ENCODE measurements at places on chromosomes 2 and 18.

DNA sequence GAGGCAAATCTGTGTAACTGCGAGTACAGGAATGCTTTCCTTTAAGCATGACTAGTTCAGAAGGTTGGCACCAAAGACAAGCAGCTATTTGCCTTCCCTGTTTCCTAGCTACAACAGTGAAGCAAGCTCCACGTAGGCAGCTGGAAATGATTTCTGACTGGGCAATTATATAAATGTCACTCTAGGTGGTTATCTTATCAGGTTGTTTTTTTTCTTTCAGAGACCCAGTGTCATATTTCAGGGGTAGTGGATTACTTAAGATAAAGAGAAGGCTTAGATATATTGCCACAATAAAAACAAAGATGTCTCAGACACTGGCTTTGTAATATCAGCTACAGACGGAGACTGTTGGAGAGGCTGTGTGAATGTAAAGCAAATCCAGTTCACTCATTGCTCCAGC lies 748.9 kb upstream of the NXPH2 start:
- DNase-seq, result no peak

DNA sequence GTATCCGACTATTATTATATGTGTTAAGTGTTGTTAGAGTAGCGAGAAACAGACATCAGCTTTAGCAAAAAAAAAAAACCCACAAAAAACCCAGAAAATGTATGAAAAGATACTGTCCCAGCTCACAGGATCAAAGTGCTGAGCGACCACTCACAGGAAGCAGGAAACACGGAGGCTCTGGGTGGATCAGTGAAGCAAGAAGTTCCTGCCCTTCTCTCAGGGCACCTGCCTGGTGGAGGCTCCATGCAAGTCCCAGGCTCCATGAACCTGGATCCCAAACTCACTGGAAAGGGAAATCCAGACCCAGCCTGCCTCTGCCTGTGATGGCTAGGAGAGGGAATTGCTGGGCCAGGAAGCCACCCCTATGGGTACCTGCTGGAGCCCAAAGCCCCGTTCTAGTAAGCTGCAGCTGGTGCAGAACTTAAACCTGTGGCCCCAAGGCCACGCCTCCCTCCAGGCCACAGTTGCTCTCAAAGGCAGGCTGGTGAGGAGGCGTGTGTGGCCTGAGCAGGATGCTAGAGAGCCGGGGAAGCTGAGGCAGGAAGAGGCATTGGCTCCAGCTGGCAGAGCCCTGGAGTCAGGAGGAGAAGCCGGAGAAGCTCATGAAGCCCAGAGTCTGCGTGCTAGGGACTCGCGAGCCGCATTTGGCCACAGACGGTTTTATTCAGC lies 63.5 kb upstream of the TAF1B start:
- DNase-seq, result no peak

DNA sequence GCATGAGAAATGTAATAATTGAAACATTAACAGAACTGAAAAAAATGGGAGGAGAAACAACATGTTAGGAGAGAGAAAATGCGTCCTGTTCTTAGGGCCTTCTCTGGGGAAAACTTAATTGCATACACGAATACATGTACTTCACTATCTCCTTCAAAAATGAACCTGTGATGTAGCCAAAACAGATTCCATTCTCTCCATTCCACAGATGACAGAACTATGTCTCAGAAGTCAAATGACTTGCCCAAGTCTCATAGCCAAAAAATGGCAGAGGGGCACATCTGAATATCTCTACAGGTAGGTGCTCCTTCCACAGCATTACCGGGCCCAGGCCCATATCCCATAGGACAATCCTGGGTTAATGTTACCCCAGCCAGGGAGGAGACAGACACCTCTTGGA lies 3.9 kb upstream of the DCTN1 start:
- DNase-seq, result no peak

GRCh38 chr2:169721016-169721415 lies 12.6 kb upstream of the KLHL23 start:
- DNase-seq, result no peak

DNA sequence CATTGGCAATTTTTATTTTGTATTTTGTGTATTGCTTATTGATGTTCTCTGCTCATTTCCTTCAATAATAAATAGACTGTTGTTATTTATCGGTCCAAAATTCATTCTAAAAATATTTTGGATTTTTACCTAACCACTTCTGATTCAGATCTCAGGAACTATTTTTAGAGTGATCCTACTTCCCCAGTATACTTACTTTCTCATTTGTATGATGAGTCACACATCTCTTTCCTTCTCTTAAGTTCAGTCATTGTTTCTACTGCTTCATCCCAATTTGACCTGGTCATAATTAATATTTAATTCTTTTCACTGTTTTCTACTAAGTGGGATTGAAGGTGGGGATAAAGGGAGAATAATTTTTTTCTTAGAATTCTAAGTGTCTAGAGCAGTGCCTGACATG lies 75.1 kb downstream of the AGPS start:
- no peak for DNase-seq

GRCh38 chr2:58739033-58739432 lies 497.9 kb upstream of the FANCL start:
- DNase-seq, result no peak

GRCh38 chr2:191578031-191578430 lies 99.9 kb upstream of the NABP1 start:
- DNase-seq, result no peak

DNA sequence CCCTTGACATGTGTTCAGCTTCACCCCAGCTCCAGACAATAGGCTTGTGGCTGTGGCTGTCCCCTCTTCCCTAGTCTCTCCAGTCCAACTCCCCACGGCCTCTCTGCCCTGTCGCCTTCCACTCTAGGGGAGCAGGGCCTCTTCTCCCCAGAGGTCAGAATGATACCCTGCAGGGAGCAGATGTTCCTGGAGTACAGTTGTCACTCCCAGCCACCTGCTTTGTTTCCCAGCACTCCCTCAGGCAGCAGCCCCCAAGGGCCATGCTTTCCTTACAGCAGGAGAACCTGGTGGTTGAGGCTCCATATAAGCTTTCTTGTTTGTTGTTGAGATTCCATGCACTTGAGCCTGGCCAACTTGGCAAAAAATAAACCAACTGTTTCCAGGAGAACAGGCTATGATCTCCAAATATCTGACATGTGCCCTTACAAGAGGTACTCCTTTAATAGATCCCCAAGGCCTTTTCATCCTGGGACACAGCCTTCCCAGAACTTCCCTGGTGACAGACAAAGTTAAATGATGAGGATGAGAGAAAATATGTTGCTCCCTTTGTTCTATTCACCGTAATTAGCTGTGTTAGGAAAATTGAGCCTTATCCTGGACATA lies 45.1 kb downstream of the DPYSL5 start:
- peak; percentile 31 for DNase-seq

GRCh38 chr2:62045017-62045543 lies 139.6 kb downstream of the COMMD1 start:
- no peak for DNase-seq

GRCh38 chr2:36407413-36407812 lies 51.8 kb downstream of the CRIM1 start:
- DNase-seq, result no peak

DNA sequence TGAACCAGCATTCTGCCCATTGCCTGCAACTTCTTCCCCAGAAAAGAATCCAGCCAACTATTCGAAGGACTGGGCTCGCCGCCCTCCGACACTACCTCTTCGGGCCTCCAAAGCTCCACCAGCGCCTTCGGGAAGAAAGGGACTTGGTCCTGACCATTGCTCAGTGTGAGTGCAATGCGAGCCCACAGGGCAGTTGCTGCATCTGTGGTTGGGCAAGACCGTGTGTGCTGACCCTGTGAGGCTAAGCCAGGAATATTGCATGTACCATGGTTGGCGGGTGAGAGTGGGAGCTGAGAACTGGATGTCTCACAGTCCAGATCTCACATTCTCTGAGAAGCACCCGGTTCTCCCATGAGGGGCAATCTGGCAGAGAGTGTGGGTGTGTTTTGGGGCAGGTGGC lies 16.5 kb downstream of the ELMOD3 start:
- no peak for DNase-seq

All from NCI-H1694 (cell line).